ENCODE measurements at places on chromosomes 7 and 10. TPM values are rescaled to one million over a fixed set of nuclear protein-coding genes. Genes with fewer than 3 reads are reported as not detected.
A peak's percentile ranks its signal among the peaks of the same experiment; 100 is the strongest.

DNA sequence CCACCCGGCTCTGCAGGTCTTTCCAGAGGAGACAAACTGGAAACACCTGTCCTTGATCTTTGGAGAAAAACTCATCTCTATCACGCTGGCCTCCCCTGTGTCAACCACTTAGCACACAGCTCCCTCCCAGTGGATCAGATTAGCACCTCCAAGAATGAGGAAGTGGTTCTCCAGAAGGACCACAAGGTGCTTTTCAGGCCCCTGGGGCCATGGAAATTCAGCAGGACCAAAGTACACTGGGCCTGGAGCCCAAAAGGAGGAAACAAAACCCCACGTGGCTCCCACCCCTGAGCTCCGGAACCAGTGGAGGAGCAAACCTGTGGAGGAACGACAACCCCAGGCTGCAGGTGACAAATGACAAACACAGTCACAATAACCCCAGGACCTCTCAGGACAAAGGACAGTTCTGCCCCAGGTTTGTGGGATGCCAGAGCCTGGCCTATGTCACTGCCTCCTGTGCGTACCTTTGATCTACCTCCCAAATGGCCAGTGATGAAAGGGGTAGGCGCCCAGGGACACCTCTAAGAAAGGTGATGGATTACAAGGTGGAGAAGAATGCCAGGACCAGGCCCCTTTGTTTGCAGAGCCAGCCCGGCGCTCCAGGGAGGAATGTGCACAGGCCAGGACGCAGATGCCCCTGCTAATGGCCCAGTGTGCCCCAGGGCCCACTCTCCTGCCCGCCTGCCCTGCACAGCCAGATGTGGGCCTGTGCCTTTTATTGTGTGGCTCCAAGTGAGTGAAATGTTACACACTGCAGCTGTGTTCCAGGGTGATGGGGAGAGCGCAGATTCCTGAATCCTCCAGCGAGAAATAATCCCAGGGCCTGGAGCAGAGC, 5.7 kb downstream of the TNS3 start:
- peak; percentile 78 for DNase-seq

GRCh38 chr10:14518149-14518548, 187.4 kb upstream of the FRMD4A start:
- DNase-seq, result no peak

DNA sequence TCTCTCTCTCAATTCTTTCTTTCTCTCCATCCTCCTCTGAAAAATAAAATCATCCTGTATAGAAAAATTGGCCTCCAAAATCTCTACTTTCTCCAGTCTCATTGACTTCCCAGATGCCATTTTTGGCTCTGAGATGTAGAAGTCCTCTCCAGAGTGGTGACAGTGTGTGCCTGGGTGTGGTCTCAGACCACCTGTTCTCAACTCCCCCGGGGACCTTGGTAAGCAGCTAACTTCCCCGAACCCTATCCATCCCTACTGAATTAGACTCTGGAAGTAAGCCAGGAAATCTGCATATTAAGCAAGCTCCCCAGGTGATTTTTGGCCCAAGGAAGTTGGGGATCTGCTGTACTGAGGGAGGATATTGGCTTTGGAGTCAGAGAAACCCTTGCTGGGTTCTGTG, 120.5 kb downstream of the WDR11 start:
- DNase-seq, result no peak

DNA sequence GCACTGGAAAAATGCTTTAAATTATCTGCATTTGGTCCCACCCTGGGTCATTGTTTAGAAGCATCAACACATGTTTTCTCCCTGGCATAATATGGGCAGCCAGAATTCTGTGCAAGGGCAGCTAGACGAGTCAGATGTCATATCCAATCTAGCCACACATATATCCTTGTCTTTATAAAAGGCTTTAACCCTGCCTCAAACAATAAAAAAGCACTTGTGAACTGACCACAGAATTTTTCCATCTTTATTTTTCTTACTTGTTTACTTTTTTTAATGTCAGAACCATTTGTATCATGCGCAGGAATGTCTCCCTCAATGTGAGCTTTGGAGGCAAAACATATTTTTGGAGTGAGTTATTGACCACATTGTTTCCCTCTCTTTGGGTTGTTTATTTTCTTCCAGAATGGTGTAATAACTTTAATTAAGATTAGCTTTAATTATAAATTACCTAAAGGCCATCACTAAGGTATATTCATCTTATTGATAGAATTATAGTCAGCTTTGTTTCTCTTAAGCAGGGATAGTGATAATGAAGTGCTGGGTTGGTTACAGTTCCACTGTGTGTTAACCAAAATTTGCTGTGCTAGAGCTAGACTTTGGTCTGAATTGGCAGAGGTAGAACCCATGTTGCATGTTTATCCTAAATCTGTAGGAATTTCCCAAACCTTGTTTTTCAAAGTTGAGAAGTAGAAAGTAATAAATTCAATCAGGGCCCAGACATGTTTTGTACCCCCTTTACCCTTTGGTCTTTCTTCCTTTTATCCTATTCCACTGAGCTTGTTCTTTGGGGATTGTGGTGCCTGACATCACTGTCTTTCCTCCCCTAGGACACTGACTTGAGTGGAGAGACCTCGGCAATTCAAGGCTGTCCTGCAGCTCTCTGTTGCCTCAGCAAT, 1078.4 kb downstream of the KCNMA1 start:
- DNase-seq, result no peak

GRCh38 chr7:45106-46090, 147.0 kb upstream of the FAM20C start:
- no peak for DNase-seq

DNA sequence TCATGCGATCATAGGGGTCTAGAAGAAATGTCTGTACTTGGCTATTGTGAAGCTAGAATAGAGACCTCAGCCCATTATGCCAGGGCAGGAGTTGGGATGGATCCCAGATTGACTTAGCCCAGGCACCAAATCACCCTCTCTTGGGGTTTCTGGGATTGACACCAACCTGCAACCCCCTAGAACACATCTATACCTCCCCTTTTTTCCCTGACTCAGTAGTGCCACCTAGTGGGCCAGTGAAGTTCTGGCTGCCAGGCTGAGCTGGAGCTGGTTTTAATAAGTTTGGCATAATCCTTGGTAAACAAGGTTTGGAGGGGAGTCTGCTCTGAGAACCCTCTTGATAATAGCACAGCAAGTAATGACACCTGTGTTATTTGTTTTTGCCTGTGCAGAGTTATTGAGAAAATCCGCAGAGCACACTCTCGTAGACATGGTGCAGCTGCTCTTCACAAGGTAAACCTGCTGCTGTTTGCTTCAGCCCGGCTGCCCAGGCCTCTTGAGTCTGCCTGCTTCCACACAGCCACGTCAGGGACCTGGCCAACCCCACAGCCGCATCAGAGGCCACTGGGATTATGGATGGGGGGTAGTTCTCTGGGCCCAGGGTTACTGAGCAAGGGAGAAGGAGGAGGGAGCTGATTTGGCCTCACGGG, 43.3 kb upstream of the NFKB2 start:
- peak; percentile 24 for DNase-seq

DNA sequence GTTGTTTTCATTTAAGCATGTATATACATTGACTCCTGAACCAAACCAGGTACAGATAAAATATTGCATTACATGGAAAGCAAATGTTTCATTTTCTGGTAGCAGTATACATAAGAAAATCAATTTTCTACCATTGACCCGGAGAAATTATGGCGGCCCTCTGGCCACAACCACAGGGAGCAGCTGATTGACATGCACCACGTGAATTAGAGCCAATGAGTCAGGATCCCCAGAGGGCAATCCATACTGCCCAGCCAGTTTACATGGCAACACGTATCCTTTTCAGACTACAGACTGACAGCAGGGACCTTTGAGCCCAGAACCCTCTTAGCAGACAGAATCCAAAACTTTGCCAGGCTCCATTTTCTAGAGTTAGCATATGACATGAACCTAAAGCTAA, 272.2 kb upstream of the NEBL start:
- no peak for DNase-seq

- no peak for DNase-seq
Measured at GRCh38 chr10:121873236-121873635, 54.6 kb downstream of the ATE1 start.

DNA sequence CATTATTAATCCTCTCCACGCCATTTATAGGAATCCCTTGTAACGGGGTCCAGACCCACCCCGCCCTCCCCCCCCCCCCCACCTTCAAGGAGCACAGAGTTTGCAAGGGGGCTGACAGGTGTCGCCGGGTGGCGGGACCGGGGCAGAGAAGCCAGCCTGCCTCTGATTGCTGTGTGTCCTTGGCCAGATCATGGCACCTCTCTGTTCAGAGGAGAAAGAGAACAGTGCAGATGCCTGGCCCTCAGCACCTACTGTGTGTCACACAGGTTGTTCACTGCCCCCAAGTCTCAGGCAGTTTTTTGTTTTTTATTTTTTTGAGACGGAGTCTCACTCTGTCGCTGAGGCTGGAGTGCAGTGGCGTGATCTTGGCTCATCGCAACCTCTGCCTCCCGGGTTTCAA, 5.4 kb upstream of the MICALL2 start:
- no peak for DNase-seq

DNA sequence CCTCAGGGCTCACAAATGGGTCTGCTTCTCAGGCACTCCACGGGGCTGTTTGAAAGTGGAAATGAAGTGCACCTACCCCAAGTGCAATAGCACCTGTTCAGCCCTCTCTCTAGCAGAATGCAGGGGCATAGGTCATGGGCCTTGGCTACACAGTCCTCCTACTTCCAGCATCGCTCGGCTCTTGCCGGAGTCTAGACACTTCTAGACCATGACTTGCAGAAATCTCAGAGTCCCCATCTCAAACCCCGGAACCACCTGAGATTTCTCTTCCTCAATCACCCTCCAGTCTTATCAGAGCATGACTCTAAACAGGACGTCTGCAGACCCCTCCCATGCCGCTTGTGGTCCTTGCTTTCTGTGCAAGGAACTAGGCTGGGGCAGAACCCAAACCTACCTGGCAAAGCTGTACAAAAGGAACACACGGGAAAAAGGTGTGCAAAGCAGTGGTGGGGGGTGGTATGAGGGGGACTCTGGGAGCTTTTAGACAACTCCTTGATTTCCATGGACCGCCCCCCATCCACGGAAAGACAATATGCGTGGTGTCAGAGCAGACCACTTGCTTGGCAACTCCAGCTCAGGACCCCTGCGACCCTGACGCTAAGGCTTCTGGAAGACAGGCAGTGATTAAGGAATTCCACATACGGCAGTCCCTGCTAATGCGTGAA, 13.8 kb downstream of the TMEM273 start:
- DNase-seq, result no peak

- no peak for DNase-seq
Measured at GRCh38 chr7:24372961-24373955, 89.3 kb downstream of the NPY start.

DNA sequence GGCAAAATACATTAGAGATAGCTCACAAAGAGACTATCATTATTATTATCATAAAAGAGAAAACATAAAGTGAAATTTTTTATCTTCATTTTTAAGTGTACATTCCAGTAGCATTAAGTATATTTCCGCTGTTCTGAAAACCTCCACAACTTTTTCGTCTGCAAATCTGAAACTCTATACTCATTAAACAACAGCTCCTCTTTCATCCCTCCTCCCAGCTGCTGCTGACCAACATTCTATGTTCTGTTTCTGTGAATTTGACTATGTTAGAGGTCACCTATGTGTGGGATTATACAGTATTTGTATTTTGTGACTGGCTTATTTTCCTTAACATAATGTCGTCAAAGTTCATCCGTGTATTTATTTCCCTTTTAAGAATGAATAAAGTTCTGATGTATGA, 429.3 kb upstream of the TPK1 start:
- no peak for DNase-seq

- no peak for DNase-seq
Measured at GRCh38 chr10:24707445-24707844, 16.2 kb downstream of the ARHGAP21 start.

DNA sequence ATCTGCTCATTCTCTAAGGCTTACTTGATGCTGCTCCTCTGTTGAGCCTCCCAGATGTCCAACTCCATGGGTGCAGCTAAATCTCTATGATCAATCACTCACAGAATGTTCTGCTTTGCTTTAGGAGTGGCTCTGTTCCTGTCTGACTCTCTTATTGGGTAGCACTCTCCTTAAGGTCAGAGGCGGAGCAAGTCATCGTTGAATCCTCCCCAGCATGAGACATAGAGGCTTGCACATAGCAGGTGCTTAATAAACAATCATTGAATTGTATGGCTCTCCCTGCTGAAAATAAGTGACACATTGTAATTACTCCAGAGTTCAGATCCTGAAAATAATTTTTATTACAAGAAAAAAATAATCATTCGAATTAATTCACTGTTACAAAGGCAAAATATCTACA, 69.7 kb downstream of the NPS start:
- DNase-seq, result no peak

DNA sequence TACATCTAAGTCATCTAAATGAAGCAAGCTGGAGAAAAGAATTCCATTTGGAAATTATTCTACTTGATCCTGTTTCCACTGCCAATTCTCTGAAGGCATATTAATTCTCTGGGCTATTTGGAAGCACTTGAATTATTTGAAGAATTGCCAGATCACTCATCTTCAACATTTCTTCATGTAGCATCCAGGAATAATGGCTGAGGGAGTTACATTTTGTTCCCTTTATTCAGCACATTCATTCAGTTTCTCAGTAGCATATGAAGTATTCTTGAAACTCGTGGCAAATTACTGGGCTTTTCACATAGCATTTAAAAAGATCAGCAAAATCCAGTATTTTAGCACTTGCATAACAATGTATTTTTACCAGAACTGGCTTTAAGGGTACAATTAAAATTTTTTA, 127.1 kb upstream of the VIPR2 start:
- no peak for DNase-seq

DNA sequence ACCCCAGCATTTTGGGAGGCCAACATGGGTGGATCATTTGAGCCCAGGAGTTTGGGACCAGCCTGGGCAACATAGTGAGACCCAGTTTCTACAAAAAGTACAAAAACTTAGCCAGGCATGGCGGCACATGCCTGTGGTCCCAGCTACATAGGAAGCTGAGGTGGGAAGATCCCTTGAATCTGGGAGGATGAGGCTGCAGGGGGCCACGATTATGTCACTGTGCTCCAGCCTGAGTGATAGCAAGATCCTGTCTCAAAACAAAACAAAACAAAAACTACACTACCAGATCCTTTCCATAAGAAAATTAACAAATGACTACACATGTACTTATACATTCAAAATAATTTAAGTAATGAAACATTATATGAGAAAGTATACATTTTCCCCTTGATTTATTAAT, 116.4 kb upstream of the KLF6 start:
- DNase-seq, result no peak

GRCh38 chr7:65809259-65809981, 63.5 kb upstream of the VKORC1L1 start:
- no peak for DNase-seq

GRCh38 chr7:22386206-22386858, 29.4 kb upstream of the RAPGEF5 start:
- DNase-seq, result no peak

TYW1B gene
- 2.5 TPM for total RNA-seq

ASZ1 gene
- total RNA-seq, result not detected

COMMD3 gene
- 89.7 TPM for total RNA-seq

C10orf95 gene
- total RNA-seq, result not detected

NOS3 gene
- total RNA-seq, result 12.6 TPM

DOCK4 gene
- total RNA-seq, result 15.2 TPM

HGF gene
- 2.3 TPM for total RNA-seq

ACSM6 gene
- not detected for total RNA-seq

BET1 gene
- 14.5 TPM for total RNA-seq

FAM25G gene
- total RNA-seq, result not detected

Measured in left ventricle myocardium inferior (tissue), 1 donor.